ENCODE measurements at places on chromosomes 7 and 10.

GRCh38 chr7:65809259-65809981 is 63.5 kb upstream of the VKORC1L1 start:
- no peak for DNase-seq

DNA sequence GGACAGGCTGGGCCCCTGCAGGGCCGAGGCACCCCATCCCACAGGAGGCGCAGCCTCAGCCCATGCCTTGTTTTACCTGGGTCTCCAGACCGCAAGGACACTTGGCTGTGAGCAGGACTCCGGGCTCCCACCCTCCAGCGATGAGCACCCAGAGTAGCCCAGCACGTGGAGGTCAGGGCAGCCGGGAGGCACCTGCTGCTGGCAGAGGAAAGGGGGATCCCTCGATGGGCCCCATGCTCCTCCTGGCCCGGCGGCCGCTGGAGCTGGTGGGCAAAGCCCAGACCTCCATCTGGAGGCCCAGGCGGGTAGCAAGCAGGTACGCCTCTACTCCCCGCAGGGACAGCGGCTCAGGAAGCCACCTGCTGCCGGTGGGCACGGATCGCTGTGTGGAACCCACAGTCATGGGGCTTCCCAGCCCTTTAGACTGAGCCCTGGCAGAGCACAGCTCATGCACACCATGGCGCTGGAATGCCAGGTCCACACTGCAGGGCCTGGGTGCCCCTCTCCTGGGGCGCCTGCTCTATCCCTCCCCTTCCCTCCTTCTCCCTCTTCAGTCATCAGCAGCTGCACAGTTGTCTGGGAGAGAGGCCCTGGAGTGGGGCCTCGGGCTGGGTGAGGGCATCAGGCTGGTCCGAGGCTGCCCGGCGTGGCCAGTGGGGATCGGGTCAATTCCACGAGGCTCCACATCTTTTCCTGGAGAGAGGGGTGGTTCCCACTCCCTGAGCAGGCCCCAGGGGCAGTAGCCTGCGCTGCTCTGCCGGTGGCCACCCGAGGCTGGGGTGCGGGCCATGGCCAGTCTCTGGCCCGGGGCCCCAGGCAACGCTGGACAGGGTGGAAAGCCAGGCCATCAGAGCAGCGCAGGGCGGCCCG is 65.7 kb downstream of the PWWP2B start:
- DNase-seq = peak; percentile 31

GRCh38 chr7:142329062-142329790 is 71.4 kb upstream of the PRSS58 start:
- DNase-seq = no peak

DNA sequence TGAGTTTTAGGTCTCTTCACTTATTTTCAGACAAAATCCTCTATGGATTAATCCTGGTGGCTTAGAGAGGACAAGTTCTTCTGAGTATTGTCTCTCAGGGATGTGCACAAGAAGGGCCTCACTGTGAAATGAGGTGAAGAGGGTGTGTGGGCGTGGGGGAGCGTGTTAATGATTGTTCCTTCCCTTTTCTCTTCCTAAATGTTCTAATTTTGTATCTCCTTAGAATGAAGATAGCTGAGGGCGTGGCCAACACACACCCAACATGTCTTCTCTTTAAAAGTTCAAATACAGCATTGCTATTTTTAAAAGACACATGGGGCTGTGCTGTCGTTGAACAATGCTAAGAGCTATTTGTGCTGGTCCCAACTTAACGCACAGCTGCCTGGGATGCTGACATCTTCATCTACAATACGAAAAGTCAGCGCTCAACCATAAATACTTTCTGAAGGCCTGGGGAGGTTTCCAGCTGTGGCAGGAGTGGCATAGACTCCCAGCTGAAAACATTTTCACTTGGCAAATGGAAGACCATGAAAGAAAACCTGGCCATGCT is 135.9 kb downstream of the JCAD start:
- DNase-seq = no peak

DNA sequence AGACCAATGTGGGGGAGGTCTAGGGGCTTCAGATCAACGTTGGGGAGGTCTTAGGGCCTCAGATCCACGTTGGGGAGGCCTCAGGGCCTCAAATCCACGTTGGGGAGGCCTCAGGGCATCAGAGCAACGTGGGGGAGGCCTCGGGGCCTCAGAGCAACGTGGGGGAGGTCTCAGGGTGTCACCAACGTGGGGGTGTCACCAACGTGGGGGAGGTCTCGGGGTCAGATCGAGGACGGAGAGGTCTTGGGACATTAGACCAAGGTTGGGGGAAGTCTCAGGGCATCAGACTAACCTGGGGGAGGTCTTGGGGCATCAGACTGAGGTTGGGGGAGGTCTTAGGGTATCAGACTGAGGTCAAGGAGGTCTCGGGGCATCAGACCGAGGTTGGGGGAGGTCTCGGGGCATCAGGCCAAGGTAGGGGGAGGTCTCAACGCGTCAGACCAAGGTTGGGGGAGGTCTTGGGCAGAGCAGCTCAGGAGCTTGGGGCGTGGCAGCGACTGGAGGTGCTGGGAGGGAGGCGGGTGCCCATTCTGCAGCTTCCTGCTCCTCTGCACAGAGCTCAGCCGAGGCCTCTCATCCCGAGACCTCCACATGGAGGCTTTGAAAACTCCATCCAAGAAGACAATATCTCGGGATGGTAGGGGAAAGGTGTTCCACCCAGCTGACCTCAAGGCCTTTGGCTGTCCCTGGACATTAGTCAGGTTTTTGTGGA is 159.8 kb downstream of the WDR37 start:
- DNase-seq = no peak

DNA sequence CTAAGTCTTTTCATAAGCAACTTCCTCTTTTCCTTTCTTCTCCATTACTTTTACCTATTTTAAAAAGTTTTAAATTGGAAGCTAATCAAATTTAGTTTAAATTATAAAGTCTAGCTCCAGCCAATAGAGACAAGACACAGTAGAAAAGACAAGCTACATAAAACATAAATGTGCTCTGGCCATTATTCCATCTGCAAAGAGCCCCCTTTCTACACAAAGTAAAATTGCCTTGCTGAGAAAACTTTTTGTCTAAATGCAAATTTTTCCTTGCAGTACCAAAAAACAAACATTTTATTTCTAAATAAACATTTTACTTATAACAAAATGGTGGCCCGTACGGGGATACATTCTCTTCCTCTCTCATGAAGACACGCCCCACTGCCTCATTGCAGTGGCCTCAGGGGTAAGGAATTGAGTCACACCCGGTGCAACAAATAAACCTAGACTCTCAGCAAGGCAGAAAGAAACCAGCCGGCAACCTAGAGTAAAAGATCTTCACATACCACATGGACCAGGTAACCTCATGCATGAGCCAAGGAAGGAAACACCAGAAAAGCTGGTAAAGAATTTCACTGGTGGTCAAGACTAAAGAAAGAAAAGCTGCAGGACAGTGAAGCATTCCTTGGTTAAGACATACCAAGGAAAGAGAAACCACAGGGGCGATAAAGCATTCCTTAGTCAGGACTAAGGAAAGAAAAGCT is 71.6 kb upstream of the ZNF746 start:
- no peak for DNase-seq

- no peak for DNase-seq
Observed at GRCh38 chr7:159031750-159032149, 112.9 kb downstream of the VIPR2 start.

DNA sequence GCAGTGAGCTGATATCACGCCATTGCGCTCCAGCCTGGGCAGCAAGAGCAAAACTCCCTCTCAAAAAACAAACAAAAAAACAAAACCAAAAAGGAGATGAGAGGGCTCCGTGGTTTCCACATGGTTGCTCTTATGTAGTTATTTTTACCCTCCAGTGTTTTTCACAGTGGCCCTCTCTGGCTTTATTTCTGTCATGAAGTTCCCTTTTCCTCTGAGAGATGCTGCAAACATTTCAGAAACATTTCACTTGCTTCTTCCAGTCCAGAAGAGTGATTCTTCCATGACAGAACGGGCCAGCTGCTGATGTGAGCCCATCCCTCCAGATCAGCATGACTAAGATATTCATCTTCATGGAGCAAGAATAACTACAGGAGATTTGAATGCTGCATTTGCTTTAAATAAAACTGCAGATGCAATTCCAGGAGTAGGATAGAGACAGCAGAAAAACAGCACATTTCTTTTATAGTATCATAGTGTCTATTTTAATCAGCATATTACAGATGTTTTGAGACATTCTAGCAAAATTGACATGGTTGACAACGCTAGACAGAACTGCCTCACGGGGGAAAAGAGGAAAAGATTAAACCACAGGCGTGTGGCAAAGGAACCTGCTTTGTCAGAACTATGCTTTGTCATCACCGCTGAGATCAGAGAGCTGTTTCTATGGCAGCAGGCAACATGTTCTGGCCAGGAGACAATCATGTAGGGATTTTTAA is 40.3 kb downstream of the NRCAM start:
- no peak for DNase-seq

DNA sequence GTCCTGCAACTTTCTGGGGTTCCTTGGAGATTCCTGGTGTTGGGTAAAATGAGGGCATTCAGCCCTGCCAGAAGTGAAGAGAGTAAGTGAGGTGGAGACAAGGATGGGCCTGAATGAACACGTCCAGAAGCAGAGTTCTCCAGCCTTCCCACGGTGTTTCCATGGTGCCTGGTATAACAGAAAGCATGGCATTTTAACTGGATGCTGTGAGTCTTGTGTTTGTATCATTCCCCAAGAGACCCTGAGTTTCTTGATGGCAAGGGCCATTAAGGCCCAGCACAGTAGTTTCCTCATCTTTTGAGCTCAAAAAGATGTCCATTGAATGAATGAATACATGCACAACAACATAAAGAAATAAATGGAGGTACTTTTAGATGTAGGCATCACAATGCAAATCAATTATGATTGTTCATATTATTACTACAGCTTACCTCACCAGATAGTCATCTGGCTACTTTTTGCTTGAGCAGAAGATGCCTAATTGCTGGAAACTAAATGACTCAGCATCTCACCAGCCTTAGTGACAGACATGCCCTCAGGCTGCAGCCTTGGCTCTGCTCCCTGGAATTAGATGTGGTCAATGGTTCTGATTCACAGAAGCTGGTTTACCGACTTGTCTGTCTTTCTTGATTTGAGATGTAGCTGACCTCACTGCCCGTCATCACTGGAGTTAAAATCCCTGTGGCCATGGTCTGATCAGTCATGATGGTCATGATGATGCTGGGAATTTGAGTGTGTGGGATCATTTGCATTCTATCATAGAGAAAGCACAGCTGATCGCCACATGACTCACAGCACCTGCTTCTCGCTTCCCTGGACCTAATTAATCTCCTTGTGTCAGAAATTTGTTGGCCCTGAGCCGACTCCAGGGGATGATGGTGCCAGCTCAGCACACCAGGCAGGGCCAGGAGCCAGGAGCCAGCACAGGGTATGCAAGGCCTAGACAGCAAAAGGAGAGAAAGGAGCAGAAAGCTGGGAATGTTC is 83.9 kb downstream of the CXCL12 start:
- no peak for DNase-seq

GRCh38 chr7:39353615-39354376 is 212.4 kb upstream of the YAE1 start:
- DNase-seq = peak; percentile 24

DNA sequence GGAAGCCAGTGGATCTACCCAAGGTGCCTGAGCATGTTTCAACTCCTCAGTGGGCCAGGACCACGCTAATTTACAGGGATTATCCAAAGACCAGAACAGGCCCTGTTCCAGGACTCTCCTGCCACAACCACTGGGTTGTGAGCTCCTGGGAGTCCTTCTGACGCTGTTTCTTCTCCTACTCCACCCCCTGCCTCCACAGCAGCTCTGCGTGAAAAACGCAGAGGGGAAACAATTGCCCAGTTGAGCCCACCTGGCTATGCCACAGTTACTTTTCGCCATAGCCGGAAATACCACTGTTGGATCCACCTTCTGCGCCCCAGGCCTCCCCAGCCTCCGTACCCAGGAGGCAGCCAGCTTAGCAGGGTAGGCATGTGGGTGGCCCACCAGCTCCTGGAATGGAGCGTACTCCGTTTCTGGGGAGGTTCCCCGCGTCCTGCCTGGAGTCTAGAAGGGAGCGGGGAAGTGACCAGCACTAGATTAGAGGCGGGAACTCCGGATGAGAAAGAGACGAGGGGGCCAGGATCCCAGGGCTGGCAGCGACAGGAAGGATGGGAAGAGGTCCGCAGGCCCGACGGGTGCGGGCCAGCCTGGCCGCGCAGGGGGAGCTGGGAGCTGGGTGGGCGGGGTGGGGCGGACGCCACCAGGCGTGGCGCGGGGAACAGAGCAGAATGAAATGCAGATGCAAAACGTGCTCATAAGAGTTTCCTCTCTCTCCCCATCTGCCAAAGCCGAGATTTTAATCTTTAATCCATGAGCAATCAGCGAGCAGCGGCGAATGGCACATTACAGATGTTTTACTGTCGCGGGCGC is 32.1 kb upstream of the PAX2 start:
- DNase-seq = no peak

- DNase-seq = peak; percentile 86
Observed at GRCh38 chr7:148983200-148984146, 44.8 kb downstream of the PDIA4 start.

GRCh38 chr10:109889867-109890266 is 33.4 kb downstream of the XPNPEP1 start:
- DNase-seq = no peak

DNA sequence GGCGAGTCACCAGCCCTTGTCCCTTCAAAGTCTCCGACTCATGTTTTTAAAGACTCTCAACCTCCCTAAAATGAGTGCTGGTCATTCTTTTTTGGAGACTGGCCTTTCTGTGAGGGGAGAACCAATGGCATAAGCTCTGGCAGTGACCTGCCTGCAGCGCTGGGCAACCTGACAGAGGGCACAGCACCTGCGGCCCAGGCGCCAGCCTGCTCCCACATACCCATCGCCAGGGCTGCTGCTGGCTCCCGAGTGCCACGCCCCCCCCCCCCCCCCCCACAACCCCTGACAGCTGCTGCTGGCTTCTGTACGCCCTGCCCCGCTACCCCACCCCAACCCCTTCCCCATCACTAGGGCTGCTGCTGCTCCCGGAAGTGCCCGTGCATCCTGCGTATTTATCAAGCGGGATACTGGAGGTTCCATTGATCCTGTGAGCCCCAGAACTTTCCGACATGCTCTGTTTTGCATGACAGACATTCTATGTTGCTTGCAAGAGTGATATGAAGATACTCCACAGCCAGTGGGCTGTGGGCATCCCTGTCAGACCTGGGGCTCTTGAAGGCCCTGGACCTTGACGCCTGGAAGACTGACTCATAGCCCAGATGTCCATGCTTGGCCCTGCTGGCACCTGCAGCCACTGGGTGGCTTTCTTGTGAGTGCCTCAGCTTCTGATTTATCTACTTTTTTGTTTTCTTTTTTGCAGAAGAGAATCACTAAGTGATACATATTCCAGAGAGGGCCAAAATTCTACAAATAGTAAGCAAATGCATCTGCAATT is 243.9 kb downstream of the ZMYND11 start:
- DNase-seq = no peak

GRCh38 chr10:92702301-92702916 is 12.7 kb downstream of the HHEX start:
- no peak for DNase-seq

All from left lung (tissue), 14 donors.